ENCODE measurements at places on chromosomes 2 and 18.

DNA sequence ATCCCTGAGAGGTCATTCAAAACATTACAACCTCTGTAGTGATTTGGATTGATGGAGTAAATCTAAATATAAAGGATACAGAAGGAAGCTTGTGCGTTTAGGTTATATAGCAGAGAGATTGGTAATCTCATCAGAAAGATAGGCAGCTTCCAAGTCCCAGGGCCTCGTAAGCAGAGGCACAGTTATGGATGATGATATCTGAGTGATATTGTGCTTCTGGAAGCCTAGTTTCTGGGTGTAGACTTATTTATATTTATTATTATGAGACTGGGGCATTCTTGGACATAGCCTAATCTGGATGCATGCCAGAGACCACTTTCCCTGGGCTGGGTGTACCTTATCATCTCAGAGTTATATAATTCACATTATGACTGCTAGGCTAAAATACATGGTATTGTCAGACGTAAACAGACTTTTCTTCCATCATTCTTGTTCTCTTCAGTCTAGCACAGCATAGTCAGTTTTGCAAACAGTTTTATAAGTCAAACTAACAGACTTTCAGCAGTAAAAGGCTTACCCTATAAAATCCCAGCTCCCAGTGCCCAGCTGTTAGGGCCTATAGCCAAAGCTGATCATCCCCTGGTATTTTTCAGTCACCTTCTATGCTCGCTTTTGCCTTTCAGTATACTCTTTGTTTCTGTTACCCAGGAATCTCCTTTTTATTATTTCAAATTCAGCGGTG, 47.9 kb downstream of the RAB3GAP1 start:
- DNase-seq = no peak

- no peak for DNase-seq
Measured at GRCh38 chr2:217515615-217516309, 487.0 kb downstream of the TNS1 start.

DNA sequence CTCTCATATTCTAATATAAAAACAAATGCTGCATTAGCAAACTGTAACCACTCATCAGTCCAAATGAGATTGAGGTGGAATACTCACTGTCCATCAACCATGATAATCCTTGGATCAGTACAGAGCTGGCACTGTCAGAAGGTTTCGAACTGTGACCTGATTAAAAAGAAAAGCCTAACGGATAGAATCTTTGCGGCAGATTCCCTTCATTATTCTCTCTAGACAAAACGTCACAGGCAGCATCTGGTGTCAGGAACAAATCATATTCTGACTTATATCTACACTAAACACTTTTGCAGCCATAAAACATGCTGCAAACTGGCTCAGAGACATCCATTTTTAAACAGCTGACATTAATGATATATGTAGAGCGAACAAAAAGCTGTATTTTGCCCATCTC, 677.7 kb upstream of the NXPH2 start:
- no peak for DNase-seq

DNA sequence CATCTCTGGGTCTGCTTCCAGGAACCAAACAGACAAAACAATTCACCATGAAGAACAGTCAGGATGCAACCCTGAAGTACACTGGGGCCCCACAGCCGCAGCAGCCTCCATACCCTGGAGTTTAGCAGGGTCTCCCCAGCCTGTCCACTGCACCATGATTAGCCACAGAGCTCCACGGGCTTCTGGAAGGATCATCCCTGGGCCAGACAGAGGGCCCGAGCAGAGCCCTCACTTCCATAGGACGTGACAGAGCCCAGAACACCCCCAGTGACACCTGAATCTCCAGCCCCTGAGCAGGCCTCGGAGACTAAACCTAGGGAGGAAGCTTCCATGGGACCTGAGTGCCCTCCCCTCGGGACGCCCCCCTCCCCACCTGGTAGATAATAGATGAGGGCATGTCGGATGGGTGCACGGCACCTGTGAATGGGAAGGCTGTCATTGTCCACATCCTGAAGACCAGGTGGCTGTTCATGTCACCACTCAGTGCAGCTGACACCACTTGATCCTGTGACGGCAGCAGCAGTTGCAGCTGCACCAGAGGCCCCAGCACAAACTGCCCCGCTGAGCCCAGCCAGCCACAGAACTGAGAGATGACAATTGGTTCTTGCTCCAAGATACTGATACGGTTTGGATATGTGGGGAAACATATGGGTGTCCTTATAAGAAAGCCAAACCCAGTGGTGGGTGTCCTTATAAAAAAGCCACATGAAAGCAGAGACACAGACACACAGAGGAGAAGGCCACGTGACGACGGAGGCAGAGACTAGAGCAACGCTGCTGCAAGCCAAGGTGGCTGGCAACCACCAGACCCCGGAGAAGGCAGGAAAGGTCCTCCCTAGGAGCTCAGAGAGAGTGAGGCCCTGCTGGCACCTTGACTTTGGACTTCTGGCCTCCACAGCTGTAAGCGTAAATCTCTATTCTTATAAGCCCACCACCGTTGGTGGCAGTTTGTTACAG, 23.2 kb downstream of the KIF1A start:
- no peak for DNase-seq

DNA sequence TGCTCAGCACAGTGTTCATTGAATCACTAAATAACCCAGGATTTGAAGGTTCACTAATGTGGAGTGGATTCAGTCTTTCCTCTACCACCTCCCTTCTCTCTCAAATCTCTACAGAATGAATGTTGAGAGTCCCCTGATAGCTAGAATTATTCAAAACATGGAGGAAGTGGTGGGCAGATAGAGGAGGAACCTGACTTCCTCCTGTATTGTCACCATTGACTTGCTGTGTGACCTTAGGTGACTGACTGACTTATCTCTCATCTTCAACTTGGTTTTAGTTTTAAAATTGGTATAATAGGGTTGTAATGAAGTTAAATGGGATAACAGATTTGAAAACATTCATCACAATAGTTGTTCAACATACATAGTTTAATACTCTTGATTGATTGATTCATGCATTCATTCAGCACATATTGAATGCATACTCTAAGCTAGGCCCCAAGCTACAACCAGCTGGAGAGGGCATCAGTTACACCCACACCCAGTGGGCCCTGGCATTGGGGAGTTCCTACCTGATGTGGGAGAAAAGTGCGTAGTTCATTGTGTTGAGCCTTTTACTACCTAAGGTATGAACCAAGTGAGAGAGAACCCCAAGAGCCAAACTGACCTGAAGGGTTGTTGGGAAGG, 96.0 kb downstream of the WDR7 start:
- DNase-seq = no peak

DNA sequence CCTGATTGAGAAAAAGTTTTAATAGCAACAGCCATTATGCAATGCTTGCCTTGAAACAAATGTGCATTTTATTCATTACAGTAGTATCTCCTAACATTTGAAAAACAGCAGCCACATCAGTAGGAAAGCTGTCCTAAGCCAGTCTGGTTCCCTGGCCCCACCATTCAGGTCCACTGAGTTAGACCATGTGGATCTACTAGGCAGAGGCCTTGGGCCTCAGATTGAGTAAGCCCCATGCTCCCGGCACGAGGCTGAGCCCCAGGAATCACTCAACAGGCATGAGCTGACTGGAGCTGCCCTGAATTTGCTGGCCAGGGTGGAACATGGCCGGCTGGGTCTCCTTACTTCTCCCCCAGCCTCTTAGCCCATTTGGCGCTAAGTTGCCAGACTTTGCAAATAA, 103.4 kb downstream of the ZFP36L2 start:
- no peak for DNase-seq

- no peak for DNase-seq
Measured at GRCh38 chr18:79404567-79404910, 8.8 kb downstream of the NFATC1 start.

DNA sequence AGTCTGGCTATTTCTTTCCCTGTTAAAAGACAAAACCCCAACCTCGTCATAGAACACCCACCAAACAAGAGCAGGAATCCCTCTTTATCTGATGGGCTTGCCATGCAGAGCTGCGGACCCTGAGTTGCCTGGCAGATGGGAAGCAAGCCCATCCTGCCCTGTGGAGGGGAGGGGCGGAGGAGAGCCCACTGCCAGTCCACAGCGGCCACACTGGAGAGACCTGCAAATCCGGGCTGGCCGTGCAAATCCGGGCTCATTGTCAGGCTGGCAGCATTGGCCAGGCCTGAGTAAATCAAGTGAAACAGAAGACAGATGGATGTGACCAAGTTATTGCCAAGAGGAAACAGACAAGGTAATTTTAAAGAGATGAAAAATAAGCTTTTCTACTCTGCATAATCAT, 22.0 kb downstream of the MYL12B start:
- DNase-seq = no peak

DNA sequence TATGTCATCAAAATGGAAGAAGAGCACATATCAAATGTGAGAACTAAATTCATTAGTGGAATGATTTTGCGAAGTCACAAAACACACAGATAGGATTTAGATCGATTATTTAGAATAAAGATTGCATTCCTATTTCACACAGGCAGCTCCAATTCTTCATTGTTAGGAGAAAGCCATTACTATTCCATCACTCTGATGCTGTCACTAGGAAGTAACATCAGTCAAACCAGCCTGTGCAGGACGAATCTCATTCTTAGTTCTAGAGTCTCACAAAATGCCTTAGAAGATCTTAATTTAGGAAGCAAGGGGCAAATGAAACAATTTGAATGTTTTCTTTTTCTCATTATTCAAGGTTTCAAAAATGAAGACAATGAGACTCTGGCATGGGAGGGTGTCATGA, 44.0 kb upstream of the SPP2 start:
- no peak for DNase-seq

DNA sequence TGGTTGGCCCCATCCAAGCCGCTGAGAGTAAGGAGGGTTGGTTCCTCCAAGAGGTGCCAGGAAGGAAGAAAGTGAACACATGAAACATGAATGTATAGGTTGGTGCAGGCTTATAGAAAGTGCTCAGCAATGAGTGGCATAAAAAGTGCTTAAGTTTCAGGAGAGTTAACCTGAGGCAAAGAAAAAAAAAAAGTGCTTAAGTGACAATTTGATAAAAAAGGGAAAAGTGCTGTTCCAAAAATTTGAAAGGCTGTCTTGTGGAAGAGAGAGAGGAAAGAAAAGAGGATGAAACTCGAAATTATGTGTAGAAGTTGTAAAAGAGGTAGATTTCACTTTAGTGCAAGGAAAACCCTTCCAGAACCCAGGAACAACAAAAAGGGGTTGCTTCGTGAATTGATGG, 85.5 kb upstream of the MAP4K4 start:
- no peak for DNase-seq

- no peak for DNase-seq
Measured at GRCh38 chr2:54677476-54678265, 45.8 kb upstream of the EML6 start.

DNA sequence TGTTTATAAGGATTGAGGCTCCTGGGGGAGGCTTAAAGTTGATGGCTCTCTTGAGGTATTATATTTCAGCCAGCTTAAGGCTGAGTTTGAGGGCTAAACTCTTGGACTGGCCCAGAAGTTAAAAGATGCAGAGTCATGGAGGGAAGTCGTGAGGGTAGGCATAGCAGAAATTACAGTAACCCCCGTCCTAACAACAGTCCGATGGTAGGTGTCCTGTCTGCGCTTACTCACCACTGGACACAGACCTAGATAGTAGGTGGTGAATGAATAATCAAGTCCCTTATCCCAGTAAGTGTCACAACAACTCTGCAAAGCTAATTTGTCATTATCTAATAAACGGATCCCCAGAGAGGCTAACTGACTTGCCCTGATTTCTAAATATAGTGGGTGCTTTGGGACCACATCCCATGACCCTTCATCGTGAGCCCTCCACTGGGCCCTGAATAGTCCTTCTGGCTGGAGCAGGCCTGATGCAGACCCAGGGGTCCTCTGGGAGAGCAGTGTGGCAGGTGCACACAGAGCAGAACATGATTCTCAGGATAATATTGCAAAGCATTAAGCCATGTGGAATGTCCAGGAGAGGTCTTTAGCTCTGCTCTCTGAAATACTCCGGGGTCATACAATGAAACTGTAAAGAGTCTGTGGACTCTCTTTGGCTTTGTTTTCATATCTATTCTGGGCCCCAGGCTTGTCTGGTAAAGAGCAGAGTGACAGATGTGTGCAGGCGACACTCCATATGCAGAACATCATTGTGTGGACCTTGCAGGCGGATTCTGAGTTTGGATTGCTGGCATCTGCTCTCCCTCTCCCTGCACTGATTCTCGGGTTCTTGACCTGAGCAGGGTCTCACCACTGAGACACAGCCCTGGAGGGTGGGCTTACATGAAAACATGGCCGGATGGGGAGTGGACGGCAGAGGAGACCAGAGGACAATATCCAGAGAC, 98.1 kb downstream of the RNF144A start:
- no peak for DNase-seq

- no peak for DNase-seq
Measured at GRCh38 chr2:179861027-179861415, 391 bp downstream of the ZNF385B start.

DNA sequence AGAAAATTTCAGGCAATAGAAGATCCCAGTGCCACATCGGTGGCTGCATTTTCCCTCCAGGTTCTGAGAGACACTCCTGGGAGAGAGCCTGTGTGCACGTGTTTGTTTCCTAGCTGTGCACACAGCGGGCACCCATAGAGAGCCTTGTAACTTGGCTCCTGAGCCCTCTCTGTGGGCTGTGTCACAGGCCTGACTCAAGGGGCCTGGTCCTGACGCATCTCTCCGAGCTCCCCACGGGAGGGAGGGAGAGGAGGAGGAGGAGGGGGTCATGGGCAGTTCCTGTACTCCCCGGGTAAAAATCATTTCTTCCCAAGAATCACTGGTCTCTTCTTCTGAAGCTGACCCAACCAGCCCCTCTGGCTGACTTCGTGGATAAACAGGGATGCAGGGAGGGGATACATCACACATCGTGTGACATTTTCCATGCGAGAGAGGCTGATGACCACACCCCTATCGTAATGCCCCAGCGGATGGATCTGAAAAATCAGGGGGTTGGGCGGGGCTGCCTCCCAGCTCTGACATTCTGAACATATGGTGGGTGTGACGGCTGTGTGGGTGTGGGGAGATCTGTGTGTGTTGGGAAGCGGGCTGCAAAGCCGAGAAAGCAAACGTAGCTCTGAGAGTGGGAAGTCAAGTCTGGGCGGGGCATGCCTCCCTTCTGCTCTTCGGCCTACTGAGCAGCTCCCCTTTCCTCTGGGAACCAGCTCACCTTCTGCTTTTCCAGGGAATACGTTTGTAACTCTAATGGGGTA, 308.3 kb upstream of the HS6ST1 start:
- DNase-seq = no peak

- DNase-seq = no peak
Measured at GRCh38 chr2:130842770-130843169, 6.1 kb downstream of the ARHGEF4 start.

- DNase-seq = no peak
Measured at GRCh38 chr2:28993206-28993960, 12.3 kb downstream of the TOGARAM2 start.

DNA sequence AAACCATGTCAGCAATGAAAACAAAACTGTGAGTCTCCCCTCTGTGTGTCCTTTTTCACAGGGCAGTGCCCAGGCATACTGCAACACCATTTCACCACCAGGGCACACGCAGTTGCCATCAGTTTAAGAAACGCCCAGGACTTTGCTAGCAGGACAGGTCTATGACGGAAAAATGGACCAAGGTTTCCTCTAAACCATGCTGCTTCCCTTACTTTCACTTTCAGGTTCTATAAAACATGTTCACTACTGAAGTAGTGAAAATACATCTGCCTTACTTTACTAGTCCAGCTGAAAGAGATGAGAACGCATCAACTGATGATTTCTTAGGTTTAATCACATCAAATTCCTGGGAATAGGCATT, 110.5 kb downstream of the TCF4 start:
- no peak for DNase-seq

Measured in stimulated activated CD8-positive, alpha-beta memory T cell treated with anti-CD3 and anti-CD28 coated beads, Interleukin-4, amount 100 ng/mL, for 48 hours (primary cell).